Naive thymus-derived CD4-positive, alpha-beta T cell (primary cell): ENCODE measurements at places on chromosomes 3 and 15. TPM values are rescaled to one million over a fixed set of nuclear protein-coding genes. Genes with fewer than 3 reads are reported as not detected.

DNA sequence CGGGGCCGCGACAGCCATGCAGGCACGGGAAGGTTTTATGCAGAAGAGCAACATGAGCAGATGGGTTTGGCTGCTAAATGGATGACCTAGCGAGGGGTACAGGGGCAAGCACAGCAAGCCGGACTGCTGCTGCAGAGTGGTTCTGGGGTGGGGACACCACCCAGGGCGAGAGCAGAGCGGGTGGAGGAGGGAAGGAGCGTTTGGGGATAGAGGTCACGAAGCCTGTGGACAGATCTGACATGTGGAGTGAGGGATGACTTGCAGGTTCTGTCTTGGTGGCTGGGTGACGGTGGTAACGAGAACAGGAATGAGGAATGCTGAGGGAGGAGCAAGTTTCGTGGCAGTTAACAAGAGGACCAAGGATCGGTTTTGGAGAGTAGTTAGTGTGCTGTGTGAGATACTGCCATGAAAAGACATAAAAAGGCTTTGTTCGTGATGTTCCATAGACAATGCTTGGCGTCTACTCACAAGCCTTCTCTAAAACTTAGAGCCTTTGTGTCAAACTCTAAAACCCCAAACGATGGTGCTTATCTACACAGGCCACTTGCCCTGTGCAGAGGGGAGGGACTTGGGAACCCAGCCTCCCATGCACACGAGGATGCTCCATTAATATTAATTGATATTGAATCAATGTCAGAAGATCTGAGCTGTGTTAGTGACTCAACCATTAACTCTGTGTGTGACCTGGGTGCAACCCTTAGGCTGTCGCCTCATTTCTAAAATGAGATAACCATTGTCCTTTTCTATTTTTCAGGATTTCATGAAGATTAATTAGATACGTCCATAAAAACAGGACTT lies 132.7 kb upstream of the SLC2A2 start:
- H3K4me3 ChIP-seq: no peak overlapping the region
- H3K4me1 ChIP-seq: no peaks in the 10 kb centered on the region
- no peak for DNase-seq
- no peak overlapping the region for H3K27ac ChIP-seq
- peaks cover 10% of the 10 kb centered on the region for H3K36me3 ChIP-seq

- H3K4me1 ChIP-seq: no peaks in the 10 kb centered on the region
- no peaks in the 10 kb centered on the region for H3K27me3 ChIP-seq
- no peak overlapping the region for H3K4me3 ChIP-seq
- no peak for DNase-seq
- no peaks in the 10 kb centered on the region for H3K36me3 ChIP-seq
- H3K27ac ChIP-seq: no peak overlapping the region
These were observed 66.7 kb upstream of the GATA2 start for GRCh38 chr3:128559486-128560225.

The CIDEC gene
- polyA plus RNA-seq: not detected

DNA sequence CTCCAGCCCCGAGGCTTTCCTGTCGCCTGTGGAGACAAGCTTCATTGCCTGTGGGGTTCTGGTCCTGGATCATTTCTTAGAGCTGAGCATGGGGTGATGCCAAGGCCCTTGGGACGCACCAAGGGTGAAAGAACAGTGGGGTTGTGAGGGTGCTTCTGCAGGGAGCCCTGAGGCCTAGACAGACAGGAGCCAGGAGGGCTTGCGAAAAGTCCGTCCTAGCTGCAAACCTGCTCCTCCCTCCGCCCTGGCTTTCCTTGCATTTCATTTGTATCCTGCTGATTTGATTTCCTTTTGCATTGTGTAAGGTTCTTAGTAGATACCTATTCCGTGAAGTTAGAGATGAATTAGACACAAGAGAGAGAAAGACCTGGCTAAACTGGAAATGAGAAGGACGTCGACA lies 286.9 kb upstream of the C2CD4B start:
- no peaks in the 10 kb centered on the region for H3K4me1 ChIP-seq
- H3K27ac ChIP-seq: no peak overlapping the region
- no peaks in the 10 kb centered on the region for H3K36me3 ChIP-seq

The AHSG gene
- polyA plus RNA-seq: not detected

DNA sequence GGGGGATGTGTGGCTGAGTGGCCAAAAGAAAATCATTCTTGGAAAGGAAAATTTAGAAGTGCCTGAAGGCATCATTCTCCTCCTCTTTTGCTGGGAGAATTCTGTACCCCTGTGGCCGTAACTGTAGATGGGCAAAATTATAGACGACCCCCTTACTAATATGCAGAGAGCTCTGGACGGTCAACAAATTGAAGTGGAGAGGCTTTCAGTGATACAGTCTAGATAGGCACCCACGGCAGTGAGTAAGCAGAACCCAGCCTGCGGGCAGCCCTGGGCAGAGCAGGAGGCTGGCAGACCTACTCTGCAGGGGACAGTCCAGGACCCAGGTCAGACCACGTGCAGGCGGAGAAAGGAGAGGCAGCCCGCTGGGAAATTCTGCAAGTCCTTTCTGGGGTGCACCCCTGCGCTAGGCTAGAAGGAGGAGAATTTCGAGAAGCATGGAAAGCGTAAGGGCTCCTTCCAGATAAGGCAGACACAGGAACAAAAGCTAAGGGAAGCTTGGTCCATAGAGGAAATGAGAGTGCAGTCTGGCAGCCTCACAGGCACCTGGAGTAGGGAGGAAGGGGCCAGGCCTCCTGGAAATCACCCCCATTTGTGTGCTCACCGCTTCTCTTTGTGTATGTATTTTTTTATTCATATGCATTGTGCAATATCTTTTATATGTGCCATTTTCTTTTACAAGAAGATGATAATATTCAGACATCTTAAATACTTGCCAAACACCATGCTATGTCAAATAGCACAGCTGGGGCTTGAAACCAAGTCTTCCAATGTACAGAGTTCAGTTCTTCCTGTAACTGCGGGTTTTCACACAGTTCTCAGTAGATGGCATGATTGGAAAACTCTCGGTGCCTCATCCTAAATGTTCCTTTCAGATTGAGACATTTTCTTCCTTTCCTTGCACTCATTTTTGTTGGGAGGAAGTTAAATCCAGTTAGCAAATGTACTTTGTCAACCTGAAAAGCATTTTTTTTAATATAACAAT lies 40.2 kb downstream of the LRRK1 start:
- no peak overlapping the region for H3K4me3 ChIP-seq
- DNase-seq: no peak
- no peaks in the 10 kb centered on the region for H3K36me3 ChIP-seq
- no peaks in the 10 kb centered on the region for H3K4me1 ChIP-seq

DNA sequence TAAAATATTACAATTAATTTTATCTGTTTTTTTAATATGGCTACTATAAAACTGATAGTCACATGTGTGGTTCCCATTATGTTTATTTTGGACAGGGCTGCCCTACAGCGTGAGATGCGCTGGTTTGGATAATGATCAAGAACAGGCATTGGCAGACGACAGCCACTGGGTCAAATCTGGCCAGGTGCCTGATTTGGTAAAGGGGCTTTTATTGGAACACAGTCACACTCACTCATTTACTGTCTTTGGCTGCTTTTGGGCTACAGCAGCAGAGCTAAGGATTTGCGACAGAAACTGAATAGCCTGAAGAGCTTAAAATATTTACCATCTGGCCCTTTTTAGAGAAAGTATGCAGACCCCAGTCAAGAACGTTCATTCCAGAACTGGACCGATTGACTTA lies 724.2 kb upstream of the CFAP20DC start:
- H3K4me1 ChIP-seq: peaks cover 19% of the 10 kb centered on the region
- no peaks in the 10 kb centered on the region for H3K36me3 ChIP-seq
- DNase-seq: no peak

DNA sequence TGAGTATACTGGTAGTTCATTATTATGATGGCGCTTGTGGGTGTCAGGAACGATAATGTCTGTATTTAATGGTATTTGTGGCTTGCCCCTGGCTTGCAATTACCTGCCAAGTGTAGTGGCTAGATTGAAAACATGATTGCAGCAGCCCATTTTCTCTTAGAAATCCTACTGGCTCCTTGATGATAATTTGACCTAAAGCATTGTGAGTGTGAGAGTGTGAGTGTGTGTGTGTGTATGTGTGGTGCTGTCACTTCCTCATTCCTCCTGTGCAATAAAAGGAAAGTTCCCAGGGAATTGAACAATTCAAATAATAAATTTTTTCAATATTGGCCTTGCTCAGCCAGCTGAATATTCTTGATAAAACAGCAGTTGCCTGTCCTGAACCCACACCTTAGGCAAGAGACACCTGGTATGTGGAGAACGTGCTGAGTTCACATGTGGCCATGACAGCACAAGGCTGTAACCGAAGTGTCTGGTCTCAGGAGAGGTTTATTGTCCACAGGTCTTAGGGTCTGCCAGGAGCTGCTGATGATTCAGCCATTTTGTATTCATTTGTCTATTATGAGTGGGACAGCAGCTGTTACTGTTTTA lies 193.3 kb downstream of the CD47 start:
- no peak overlapping the region for H3K27ac ChIP-seq
- H3K4me3 ChIP-seq: no peak overlapping the region

- H3K4me1 ChIP-seq: peaks cover 76% of the 10 kb centered on the region
- H3K36me3 ChIP-seq: peaks cover 13% of the 10 kb centered on the region
- no peak overlapping the region for H3K4me3 ChIP-seq
- no peak for DNase-seq
- H3K27ac ChIP-seq: no peak overlapping the region
- no peaks in the 10 kb centered on the region for H3K27me3 ChIP-seq
These were observed 36.2 kb downstream of the GLB1 start for GRCh38 chr3:33060609-33061337.

DNA sequence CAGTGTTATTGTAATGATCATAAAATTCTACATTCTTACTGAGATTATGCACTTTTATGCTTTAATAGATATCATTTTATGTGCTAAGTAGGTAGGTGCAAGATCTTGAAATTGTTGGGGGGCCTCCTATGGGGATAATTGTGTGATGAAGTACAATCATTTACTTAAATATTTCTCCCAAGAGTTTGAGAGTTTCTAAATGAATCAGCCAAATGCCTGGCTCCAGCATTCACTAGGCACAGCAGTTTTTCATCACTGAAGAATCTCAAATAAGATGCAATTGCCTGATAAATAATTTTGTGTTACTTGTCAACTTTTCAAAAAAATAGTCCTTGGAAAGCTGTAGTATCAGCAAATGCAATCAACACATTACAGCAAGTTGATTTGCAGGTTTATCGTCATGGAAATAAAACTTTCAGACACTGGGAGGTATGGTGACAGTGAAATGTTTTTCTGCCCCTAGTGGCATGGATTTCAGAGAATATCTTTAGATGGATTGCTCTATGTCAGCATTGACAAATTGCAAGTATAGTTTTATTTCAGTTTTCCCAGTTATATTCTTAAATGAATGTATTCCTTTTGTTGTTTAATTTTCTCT lies 167.1 kb downstream of the NEK11 start:
- H3K4me3 ChIP-seq: no peak overlapping the region
- no peaks in the 10 kb centered on the region for H3K36me3 ChIP-seq
- no peaks in the 10 kb centered on the region for H3K27me3 ChIP-seq

The PLSCR1 gene
- 17.7 TPM for polyA plus RNA-seq

DNA sequence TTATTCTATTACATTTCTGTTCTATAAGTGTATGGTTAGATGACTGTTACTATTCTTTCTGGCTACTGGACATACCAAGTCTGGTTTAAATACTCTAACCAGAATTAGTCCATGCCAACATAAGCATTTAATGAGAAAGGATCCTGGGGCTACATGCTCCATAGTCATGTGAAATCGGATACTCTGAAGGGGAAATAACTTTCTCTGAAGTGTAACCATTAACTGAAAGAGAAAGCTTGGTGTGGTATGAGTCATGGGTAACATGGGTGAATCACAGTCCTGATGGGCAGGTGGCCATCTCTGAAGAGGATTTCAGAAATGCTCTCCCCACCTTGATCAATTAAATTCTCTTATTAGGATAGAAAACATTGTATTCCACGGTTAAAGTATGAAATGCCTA lies 69.4 kb downstream of the FHIT start:
- H3K27me3 ChIP-seq: no peaks in the 10 kb centered on the region
- H3K4me3 ChIP-seq: no peak overlapping the region
- H3K4me1 ChIP-seq: no peaks in the 10 kb centered on the region
- no peak for DNase-seq

- no peaks in the 10 kb centered on the region for H3K4me1 ChIP-seq
- no peak overlapping the region for H3K27ac ChIP-seq
- no peak overlapping the region for H3K4me3 ChIP-seq
- H3K36me3 ChIP-seq: no peaks in the 10 kb centered on the region
- H3K27me3 ChIP-seq: no peaks in the 10 kb centered on the region
These were observed 147.7 kb downstream of the WNT5A start for GRCh38 chr3:55339390-55339789.
